ENCODE measurements at places on chromosomes 13 and 19. TPM values are rescaled to one million over a fixed set of nuclear protein-coding genes. Genes with fewer than 3 reads are reported as not detected.

DNA sequence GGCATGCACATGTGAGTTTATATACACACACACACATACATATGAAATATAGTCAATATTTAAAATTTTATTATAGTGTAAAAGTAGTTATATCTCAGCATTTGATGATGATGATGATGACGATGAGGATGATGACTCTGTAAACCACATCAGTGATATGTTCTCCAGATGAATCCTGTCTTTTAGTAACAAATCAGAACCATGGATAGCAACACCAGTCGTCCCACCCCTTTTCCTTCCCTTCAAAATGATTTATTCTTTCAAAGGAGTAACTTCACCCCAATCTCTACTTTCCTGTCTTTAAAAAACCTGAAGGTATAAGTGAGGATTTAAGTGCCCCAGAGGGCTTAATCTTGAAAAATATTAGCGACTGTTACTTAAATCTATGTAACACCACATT is 74.1 kb downstream of the DCLK1 start:
- DNase-seq, result no peak

DNA sequence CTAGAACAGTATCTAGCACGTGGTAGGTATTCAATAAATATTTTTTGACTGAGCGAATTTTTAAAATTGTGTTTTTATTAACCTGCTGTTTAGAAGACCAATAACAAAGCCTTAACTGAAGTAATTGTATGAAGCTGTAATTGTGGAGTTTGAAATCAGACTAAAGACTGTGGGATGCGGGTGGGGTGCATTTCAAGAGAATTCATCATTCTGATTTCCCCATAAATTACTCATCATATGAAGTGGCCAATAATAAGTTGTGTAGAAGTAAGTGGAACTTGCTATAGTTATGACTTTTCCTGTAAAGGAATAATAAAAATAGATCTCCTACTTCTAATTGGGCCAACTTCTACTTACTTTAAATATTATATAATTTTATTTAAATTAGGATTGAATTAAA is 449.3 kb downstream of the PCDH9 start:
- DNase-seq, result no peak

DNA sequence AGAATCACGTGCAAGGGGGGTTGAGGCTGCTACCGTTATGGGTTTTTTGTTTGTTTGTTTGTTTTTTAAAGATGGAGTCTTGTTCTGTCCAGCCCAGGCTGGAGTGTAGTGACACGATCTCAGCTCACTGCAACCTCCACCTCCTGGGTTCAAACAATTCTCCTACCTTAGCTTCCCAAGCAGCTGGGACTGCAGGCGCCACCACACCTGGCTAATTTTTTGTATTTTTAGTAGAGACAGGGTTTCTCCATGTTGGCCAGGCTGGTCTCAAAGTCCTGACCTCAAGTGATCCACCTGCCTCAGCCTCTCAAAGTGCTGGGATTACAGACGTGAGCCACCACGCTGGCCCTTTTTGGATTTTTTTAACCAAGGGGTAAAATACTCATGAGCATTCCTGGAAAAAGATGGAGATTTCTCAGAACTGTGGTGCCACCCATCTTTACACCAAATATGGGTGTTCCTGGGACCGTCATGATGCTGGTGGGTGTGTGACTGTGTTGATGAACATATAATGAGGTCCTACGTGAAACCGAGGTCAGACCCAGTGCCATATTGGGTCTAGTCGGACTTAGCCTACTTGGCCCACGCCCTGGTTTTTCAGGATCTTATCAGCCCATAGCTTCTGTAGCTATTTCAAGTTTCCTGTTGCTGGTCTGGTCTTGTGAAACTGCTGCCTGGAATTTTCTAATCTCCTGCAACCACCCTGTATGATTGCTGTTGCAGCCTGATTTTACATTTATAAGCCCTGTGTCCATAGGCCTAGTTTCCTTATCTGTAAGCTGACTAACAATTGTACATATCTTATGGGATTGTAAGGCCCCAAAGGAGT is 6.2 kb downstream of the PPP1R15A start:
- DNase-seq, result no peak

DNA sequence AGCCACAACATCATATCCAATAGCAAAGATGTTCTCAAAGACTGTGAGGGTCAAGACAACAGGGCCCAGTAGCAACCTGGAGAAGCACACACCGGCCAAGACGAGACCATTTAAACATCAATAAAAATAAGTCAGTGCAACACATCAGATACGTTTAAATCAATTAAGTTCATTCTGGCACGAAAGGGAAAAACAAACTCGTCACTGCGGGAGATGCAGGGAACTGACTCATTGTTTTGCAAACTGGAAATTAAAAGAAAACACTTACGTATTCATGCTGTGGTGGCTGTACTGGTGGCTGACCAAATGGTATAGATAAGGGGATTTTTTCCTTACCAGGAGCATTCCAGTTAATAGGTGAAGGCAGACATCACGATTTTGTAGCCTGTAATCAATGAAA is 26.3 kb upstream of the SLC15A1 start:
- DNase-seq, result peak; percentile 39

DNA sequence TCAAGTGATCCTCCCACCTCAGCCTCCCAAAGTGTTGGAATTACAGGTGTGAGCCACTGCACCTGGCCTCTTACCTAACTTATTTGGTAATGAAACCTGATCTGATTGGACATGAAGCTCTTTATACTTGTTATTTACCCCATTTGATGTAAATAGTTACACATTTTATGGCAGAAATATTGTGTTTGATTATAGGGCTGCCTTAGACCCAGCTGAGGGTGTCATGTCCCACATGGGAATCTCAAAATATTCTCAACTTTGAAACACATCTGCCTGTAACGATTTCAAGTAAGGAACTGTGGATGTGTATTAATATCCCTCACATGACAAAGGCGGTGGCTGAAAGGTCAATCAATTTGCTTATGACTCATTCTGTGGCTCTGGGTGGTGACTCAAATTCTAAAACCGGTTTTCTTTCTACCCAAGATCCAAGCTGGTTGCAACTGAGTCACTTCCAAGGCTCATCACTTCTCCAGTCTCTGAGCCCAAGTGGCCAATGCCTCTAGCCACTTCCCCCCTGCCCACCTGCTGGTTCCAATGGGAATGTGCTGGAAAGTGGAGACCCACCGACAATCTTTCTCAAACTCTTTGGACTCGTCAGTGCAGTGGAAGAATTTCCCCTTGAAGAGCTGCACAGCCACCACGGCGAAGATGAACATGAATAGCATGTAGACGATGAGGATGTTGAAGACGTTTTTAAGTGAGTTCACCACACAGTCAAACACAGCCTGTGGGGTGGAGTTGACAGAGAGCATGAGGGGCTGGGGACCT is 110.9 kb downstream of the IER2 start:
- peak; percentile 77 for DNase-seq

DNA sequence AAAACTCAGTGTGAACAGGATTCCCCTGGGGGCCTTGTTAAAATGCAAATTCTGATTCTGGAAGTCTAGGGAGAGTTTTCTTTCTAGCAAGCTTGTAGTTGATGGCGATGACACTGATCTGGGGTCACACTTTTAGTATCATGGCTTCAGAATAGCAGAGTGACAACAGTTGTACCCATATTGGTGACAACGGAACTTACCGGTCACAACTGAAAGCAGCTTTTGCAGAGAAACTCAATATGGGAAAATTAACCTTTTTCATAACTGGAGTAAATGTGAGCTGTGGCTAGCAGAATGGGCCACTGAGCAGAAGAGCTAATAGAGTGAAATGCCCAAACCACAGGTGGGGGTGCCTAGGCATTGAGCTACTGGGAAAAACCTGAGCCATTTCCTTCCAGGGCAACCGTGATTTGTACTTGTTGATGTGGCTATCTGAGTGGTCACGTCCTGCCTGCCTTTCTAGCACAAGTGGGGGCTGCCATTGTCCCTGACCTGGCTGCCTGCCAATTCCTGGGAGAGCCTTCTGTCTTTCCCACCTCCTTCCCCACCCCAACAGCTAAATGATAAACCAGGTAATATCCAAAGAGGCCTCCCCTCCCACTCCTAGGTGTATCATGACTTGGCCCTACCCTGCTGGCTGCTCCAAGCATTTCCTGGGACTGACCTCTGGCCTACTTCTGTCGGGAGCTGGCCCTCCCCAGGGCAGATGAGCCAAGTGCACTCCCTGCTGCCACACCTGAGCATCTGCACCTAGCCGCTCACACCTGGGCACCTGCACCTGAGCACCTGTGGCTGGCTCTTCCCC is 1.7 kb upstream of the SLC10A2 start:
- DNase-seq, result peak; percentile 59

- DNase-seq, result no peak
Observed at GRCh38 chr13:35165205-35165604, 223.1 kb downstream of the NBEA start.

- DNase-seq, result no peak
Observed at GRCh38 chr19:23440791-23441190, 45.5 kb upstream of the ZNF91 start.

DNA sequence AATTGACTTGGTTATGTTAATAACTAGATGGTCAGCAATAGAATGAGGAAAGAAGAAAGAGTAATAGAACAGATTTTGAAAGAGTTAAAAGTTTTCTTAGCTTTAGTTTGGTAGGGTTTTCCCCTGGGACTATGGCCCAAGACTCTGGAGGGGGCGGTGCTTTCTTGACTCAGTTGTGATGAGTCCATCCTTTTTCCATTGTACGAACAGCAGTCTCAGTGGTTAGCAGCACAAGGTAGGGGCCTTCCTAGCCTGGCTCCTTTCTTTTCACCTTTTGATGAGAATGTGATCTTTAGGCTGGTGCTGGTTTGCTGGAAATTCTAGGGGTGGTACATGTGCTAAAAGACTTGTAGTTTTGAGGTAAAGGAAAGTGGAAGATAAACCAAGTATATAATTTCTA is 38.8 kb downstream of the ZNF506 start:
- DNase-seq, result no peak

The MIR17HG gene
- total RNA-seq, result 2.7 TPM

The MYO16 gene
- 0.20 TPM for total RNA-seq

The NALCN gene
- total RNA-seq, result 6.8 TPM

The CLEC17A gene
- total RNA-seq, result 0.09 TPM
